Adrenal gland (tissue), 19 donors: ENCODE measurements at places on chromosomes 7 and 10.

- DNase-seq = no peak
Measured at GRCh38 chr10:129706081-129706480, 239.0 kb downstream of the MGMT start.

GRCh38 chr7:96996111-96996957 is 9.0 kb upstream of the DLX6 start:
- no peak for DNase-seq

DNA sequence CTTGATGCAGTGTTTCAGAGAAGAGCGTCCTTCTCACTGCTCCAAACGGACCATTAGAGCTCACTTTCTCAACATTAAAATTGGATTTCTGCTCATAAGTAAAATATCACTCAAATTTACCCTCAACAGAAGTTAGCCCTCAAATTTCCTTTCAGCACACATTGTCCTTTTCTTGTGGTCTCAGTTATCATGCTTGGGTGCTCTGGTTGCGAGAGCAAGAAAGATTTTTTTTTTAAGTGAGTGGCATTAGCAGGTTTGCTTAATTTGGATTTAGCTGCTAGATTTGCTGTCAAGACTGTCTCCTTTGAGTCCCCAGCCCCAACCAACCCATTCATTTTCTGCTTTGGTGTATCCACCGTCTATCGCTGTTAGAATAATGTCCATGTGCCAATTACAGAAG is 2.6 kb upstream of the CH25H start:
- no peak for DNase-seq

- no peak for DNase-seq
Measured at GRCh38 chr7:130831817-130832481, 97.9 kb upstream of the KLF14 start.

GRCh38 chr10:108450280-108450679 is 1285.8 kb upstream of the SORCS1 start:
- no peak for DNase-seq

DNA sequence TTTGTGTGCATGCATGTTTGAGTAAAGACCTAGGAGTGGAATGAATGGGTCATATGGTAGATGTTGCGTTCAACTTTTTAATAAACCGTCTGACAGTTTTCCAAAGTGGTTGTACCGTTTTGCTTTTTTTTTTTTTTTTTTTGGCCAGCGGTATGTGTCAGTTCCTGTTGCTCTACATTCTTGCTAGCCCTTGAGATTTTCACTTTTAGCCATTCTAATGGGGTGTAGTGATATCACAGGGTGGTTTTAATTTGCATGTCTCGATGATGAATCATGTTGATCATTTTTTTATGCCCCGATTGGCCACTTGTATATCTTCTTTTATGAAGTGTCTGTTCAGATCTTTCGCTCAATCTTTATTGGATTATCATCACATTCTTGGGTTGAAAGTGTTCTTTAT is 320.7 kb downstream of the CAMK1D start:
- no peak for DNase-seq

DNA sequence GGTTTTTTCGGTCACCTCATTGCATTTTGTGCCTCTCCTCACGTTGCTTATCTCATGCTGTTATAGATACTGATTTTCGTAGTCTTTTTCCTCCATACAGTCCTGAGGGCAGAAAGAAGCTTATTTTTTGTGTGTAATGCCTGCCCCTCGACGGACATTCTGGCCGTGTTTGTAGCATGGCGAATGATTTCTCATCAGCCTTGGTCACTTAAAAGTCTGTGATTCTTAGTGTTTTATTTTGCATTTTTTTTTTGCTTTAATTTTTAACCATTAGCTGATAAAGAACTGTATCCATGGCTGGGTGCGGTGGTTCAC is 469 bp upstream of the NOC3L start:
- DNase-seq = no peak

DNA sequence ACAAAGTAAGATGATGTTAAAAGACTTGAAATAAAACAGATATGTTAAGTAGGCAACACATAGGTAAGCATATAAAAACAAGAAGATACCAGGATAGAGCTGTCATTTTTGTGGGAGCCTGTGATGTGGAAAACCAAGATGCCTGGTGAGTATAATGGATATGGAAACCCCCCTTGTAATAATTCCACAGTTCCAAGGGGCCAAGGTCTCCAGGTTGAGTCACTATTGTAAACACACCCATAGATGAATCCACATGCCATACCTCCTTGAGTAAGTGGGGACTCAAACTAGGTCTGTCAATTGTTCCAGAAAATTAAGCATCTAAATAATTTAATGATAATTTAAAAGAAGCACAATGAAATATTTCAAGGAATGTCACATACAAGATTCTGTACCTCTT is 15.9 kb downstream of the CAV1 start:
- DNase-seq = no peak

- no peak for DNase-seq
Measured at GRCh38 chr7:149454750-149455149, 6.1 kb downstream of the ZNF777 start.

GRCh38 chr10:45404087-45404769 is 30.2 kb downstream of the ALOX5 start:
- DNase-seq = no peak

DNA sequence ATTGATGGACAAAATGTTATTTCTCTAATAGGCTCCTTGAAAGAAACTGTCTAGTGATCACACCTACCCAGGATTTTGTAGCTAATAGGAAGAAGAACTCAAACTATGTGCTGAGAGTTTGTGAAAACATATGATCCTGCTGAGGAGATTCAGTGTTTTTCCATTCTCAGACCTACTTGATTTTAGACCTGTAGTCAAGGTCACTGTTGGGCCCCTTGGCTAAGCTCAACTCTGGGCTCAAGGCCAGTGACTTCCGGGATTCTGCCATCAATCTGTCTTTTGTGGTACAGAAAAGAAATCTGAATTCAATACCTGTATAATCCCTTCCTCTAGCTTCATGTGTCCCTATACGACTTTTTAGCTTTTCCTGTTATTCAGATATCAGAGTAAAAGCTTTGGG is 79.7 kb upstream of the FERD3L start:
- peak; percentile 66 for DNase-seq

GRCh38 chr10:131166486-131166885 is 145.0 kb downstream of the TCERG1L start:
- peak; percentile 3 for DNase-seq

GRCh38 chr7:46755120-46756034 is 826.5 kb downstream of the TNS3 start:
- DNase-seq = no peak

GRCh38 chr7:38306914-38307313 is 33.5 kb upstream of the TARP start:
- DNase-seq = no peak

- DNase-seq = no peak
Measured at GRCh38 chr7:18467011-18467410, 28.5 kb upstream of the HDAC9 start.

DNA sequence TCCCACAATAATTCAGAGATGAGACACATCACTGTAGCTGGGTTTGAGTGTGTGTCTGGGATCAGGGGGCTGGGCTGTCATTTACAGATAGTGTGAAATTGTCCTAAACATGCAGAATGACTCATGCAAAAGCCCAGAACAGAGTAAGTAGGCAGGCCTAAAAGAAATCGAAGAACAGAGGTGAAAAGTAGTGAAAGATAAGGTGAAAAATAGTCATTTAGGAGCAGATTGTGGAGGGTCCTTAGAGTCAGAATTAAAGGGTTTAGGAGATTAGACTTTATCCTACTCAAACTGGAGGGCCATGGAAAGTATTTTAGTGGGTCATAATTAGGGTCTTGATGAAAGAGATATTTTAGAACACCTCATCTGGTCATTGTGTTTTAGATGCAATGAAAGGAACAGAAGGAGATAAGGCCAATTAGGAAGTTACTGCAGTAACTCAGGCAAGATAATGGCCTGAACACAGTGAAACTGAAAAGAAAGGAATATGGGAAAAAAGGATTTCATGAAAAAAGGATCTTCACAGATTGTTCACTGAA is 58.3 kb upstream of the NEBL start:
- DNase-seq = no peak

DNA sequence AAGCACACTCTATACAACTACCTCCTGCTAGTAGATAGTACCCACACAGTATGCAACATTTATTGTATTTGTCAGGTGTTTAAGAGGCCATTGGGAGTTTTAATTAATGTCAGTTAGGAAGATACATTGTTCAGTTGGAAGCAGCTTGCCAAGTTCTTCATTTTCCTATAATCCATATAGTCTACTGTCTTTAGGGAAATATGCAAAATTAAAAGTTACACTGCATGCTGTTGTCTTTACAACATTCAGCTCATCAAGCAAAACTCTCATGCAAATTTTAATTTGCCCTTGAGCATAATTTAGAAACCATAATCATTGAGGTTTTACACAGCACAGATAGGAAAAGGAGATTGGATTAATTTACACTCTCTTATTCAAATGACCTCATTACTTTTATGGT is 17.4 kb downstream of the FOXP2 start:
- no peak for DNase-seq

DNA sequence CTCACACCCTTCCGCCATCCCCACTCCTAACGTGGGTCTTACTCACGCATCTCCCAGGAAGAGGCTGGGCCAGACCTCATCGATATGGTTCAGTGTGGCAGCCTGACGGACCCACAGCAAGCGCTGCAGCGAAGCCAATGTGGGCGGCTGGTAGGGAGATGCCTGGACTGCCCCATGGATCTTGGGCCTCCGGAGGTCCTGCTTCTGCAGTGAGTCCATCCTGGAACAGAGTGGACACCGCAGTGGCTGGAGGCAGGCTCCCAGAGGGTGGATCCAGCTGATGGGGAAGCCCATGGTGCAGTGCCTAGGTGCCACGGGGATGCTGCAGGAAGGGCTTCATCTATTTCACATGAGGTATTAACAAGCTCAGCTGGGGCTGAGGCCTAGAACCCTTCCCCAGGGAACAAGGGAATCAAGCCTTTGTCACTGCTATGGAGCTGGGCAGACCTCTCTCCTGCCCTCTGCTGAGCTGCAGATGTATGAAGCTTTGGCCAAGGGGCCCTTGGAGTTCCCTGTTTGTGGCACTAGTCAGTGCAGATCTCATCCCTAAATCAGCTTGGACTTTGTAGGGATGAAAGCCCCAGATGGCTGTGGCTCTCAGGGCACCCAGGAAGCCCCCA is 13.7 kb upstream of the SAMD8 start:
- no peak for DNase-seq

DNA sequence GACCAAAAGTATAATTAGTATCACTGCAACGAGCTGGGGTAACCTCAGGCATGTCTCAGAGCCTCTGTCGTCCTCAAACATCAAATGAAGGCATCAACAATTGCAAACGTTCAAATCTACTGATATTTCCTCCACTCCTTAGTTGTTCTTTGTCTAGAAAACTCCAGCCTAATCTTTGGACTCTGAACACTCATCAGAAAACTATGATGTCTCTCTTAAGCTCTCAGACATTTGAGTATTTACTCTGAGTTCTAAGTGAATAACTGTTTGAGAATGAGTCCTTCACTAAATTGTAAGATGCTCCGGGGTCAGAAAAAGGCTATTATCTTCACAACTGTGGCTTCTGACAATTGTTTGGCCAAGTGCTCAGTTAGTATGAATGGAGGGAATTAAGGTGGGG is 536.4 kb downstream of the NRG3 start:
- DNase-seq = no peak

- DNase-seq = no peak
Measured at GRCh38 chr10:34260904-34261303, 554.2 kb downstream of the PARD3 start.

- no peak for DNase-seq
Measured at GRCh38 chr10:89213191-89213808, 6.2 kb upstream of the CH25H start.

- DNase-seq = no peak
Measured at GRCh38 chr7:140996-141395, 51.4 kb upstream of the FAM20C start.

GRCh38 chr10:62024026-62024701 is 122.7 kb downstream of the ARID5B start:
- DNase-seq = no peak

DNA sequence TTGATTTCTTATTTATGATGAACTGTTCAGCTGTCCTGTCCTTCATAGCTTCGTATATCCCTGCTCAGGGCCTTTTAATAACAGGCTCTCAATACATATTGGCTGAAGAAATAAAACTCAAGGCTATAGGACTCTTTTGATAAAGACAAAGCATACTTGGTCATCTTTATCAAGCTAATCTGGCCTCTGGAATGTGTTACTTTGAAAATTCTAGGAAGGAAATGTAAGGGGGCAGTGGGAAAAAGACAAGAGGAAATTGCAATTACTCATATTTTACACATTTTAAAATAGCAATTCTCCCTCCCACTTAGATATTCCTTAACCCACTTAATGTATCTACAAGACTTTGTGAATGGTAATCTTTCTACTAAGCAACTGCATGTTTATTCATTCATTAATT is 94.3 kb downstream of the OSBPL3 start:
- no peak for DNase-seq

DNA sequence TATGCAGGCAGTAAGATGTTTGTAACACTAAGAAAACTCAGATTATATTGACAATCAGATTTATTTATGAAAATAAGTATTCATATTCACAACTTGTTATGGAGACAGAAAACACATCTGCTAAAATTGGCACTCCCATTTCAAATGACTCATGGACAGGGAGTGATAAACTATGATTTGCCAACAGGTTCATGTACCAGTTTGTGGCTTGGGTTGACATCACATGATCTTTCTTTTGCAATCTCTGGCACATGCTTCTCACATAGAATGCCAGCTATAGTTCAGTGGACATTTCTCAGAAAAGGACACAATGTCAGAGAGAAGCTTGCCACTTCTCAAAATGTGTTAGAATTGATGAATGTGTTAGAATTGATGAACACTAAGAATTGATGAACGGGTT is 663.2 kb upstream of the ANKRD30A start:
- DNase-seq = no peak

DNA sequence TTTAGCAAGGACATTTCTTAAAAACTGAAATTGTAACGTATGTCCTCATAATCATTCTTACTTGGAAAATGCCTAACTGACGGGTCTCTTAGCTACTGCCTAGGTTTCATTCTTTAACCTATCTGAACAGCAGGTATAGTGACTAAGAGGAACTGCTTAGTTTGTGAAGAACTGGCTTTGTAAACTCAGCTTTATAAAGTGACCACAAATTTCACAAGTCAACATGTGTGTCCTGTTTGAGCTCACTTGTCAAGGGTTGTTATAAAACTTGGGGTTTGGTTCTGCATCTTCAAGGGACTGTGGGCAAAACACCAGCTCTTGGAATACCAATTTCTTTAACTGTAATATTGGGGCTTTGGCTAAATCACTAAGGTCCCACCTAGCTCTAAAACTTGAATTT is 32.2 kb downstream of the MRPS33 start:
- no peak for DNase-seq

GRCh38 chr10:102935505-102935904 is 17.4 kb downstream of the CNNM2 start:
- DNase-seq = peak; percentile 25

GRCh38 chr7:25069900-25070443 is 55.1 kb downstream of the CYCS start:
- peak; percentile 25 for DNase-seq

GRCh38 chr7:1317646-1318045 is 85.0 kb downstream of the UNCX start:
- DNase-seq = no peak

GRCh38 chr7:145831616-145832206 is 284.9 kb upstream of the CNTNAP2 start:
- DNase-seq = no peak
